ENCODE measurements at places on chromosomes 2 and 18.

DNA sequence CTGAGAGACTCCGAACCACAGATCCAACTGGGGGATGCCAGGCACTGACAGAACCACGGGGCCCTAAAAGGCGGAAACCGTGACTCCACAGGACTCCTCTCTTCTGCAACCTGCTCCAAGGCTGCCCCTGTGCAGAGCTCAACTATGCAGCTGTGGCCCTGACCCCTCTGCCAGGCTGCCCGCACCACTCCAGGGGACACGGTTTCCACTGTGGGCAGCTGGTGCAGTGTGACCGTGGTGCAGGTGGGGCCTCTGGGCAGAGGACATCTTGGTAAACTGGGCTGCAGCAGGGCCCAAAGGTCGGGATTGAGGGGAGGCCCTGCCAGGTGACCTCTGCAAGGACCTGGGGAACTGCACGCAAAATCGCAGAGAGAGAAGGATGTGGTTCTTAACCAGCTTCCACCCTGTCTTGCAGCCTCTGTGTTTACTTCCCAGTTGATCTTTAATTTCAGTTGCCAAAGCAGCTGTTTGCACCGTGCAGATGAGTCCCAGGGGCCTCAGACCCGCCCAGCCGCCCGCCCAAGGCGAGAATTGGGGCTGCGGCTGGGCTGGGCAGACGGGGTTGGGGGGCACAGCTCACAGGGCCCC is 104.6 kb upstream of the CTDP1 start:
- no peak for DNase-seq

- no peak for DNase-seq
Measured at GRCh38 chr2:37394263-37394662, 49.8 kb downstream of the QPCT start.

GRCh38 chr2:181684454-181685149 is 4.3 kb upstream of the NEUROD1 start:
- DNase-seq, result no peak

DNA sequence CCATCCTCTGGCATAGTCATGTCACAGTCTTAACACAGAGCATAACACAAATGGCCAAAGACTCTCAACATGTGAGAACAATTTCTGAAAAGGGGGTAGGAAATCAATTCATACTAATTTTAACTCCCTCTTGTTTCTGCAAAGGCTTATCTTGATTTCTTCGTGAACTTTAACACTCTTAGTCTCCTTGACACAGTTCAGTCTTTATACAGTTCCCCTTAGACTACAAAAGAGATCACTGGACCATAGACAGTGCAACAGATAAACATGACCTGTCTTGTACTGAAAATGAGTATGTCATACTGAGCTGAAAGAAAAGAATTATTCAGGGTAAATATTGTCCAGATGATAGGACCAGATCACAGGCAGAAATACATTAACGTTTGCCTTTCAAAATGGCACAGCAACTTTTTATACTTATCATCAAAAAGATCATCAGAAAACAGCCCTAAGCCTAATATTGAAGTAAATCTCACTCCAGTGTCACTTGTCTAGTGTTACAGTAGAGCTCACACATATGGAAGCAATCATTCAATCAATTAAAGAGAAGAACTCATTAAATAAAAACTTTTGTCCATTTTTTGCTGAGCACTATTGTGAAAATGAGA is 56.4 kb upstream of the VRK2 start:
- no peak for DNase-seq

GRCh38 chr2:64913357-64913869 is 75.8 kb upstream of the SLC1A4 start:
- DNase-seq, result no peak

DNA sequence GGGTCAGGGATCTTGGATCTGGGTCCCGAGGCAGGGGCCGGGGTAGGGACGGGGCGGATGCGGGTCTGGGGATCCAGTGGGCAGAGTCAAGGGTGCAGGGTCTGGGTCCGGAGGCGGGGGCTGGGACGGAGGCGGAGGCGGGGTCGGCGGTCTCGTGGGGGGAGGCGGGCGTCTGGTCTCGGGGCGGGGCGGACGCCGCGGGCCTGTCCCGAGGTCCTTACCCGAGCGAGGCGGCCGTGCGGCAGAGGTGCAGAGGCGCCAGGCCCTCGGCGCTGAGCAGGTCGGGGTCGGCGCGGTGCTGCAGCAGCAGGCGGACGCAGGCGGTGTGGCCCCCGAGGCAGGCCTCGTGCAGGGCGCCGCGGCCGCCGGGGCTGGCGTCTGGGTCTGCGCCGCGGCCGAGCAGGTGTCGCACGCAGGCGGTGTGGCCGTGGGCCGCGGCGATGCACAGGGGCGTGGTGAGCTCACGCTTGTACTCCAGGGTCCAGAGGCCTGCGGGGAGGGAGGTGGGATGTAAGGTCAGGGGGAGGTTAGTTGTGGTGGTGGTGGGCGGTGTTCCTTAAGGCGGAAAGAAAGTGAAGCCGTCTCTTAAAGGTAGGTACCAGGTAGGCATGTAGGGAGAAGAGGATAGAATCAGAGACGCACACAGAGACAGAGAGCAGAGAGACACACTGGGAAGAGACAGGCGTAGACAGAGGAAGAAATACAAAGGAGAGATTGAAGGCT is 26.6 kb downstream of the ASB18 start:
- DNase-seq, result no peak

DNA sequence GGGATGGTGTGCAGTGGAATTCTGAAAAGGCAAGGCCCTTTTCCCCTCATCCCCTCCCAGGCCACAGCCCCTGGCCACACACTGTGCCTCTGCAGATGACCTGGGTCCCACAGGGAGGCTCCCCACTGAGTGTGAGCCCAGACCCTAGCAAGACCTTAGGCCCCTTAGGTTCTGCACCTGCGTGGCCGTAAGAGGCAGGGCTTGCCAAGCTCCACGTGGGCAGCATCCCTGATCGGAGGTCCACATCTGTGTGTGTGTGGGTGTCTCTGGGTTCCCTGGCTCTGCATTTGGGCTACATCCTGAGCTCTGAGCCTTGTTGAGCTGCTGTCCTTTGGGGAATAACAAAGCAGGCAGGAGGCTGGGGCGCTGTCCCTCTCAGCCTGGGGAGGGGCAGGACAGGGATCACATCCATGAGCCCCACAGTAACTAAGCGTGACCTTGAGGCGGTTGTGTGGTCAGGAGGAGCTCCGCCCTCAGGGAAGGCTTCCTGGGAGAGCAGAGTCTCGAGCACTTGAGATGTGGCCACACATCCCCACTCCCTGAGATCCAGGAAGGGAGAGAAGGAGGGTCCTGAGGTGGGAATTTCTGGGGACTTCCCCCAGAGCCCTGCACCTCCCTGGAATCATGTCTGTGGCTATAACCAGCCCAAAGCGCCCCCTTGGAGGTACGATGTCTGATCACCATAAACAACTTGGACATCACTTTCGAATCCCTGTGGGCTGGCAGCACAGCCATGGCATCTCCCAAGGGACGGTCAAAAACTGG is 84.8 kb downstream of the STPG4 start:
- DNase-seq, result no peak

DNA sequence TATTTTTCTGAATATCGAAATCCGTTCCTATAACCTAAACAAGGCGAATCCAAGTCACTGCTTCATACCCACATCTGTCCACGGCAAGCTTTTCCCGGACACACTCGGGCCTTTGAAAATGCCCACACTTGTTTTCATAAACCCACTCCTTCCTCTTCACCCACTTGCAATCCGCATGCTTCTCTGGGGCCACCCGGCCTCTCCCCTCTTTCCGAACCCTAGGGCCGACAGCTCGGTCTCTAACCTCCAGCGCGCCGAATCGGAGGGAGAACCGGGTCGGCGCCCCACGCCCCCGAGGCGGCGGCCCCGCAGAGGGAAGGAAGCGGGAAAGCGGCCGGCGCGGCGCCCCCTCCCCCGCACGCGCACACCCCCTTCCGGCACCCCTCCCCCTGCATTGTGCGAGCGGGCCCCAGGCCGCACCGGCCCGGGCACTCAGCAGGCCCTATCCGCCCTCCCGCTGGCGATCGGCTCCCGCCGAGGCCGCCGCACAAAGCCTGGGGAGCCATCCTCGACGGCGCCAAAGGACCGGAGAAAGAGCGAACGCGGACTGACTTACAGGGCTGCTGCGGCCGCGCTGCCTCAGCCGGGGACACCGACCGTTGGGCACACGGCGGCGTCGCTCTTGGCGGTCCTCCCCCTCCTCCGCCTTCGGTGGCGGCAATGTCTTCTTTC is 467 bp downstream of the PUM2 start:
- DNase-seq, result peak; percentile 75

- DNase-seq, result no peak
Measured at GRCh38 chr2:96409081-96409819, 73.7 kb downstream of the NCAPH start.

- DNase-seq, result peak; percentile 33
Measured at GRCh38 chr2:24435391-24436316, 55.4 kb upstream of the NCOA1 start.

DNA sequence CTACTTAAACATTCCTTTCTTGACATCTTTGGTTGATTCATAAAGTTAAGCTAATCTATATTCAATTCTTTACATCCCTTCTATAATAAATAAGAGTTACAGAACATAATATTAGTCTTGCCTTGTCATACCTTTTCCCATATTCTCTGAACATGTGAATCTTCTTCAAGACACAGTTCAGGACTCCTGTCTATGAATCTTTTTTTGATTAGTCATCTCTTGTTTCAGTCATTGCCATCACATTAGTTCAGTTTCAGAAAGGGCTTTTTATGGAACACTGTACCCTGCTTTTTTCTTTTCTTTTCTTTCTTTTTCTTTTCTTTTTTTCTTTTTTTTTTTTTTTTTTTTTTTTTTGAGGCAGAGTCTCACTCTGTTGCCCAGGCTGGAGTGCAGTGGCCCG is 181.2 kb downstream of the UBE2E3 start:
- no peak for DNase-seq

- peak; percentile 33 for DNase-seq
Measured at GRCh38 chr2:242085941-242086621, 216.6 kb downstream of the RTP5 start.

GRCh38 chr2:236250286-236250685 is 13.9 kb downstream of the ASB18 start:
- no peak for DNase-seq

DNA sequence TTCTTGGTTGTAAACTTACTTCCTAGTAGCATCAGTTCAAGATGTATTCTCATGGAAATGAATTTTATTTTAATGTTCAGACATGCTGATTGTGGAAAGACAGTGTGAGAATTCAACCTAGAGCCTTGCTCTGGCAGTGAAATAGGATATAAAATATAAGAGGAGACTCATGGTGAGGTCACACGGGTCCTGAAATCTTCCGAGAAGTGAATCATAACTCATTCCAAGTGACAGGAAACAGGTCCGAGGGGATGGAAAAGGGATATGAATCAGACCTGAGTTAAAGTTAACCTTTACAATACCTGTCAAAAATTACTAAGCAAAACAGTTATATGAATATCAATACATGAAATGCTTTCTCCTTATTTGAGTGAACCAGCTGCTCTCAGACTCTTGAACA is 185.2 kb upstream of the LRRTM1 start:
- peak; percentile 28 for DNase-seq

DNA sequence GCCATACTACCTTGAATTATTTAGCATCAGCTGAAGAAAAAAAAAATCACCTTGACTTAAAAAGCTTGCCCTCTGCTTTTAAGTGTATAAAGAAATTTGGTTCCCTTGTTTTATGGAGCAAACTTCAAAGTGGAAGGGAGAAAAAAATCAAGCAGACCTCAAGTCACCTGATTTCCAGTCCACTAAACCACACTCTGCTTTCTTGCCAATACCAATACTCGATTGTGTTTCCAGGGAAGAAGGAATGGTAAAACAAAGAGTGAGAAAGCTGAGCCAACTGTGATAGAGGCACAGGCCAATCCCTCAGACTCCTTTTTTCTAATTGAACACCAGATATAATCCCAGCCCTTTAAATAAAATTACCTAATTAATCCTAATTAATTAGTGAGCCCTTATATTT is 587.3 kb downstream of the ARHGAP15 start:
- DNase-seq, result no peak

DNA sequence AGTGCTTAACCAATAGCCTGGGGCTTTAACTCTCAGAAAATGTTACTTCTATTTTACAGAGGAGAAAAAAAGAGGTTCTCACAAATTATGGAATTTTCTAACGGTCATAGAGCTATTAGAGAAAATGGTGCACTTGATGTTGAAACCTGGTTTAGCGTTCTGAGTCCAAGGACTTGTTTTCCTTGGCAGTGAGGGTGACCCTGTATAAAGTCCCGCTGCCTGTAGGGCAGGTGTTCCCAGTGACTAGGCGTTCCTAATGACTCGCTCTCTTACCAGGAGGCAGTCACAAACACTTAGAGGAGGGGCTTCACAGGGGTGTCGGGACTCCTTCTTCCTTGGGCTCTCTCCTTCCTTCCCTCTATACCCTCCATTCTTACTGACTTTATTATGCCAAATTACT is 175.8 kb downstream of the ACTR3 start:
- no peak for DNase-seq

DNA sequence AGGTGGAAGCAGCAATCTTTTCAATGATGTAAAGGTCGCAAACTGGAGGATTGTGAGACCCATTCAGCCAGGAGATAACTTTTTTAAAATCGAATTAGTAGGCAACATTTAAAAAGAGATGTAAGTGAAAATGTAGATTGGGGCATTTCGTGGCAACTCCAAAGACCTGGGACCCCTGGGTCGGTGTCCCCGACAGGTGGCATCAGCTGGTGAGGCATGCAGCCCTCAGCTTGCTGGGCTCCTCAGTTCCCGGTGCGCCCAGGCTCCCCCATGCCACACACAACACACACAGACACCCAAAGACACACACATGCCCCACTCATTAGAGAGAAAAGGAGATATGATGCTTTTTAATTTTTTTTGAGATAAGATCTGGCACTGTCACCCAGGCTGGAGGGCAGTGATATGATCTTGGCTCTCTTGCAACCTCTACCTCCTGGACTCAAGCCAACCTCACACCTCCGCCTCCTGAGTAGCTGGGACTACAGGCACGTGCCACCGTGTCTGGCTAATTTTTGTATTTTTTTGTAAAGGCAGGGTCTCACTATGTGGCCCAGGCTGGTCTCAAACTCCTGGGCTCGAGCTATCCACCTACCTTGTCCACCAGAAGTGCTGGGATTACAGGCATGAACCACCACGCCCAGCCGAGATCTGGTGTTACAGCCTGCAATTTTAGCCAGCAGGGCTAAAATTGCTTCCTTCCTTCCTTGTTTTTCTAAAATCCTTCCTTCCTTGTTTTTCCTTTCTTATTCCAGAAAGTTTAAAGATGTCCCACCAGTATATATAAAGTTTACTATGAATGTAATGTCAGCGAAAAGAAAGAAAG is 122.6 kb upstream of the EPAS1 start:
- DNase-seq, result no peak

DNA sequence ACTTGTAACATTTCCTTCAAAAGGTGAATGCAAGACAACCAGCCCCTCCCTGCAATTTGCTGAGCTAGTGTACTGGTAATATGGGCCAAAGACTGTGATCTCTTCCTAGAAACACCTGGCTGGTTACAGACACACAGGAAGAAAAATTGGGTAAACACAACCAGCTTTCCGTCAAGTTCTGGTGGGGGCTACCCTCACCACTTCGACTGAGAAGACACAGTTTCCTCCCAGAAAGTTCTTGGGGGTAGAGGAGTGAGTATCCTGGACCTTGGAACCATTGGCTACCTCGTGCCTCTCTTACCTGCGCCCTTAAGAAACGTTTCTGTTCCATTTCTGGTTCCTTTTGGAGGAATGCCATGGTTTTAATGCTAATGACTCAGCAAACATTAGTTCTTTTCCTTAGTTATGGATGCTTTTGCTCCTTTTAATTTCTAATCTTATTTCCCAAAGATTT is 120.9 kb upstream of the DLX2 start:
- no peak for DNase-seq
